Mesendoderm (in vitro differentiated cells): ENCODE measurements at places on chromosomes 11 and 22.

DNA sequence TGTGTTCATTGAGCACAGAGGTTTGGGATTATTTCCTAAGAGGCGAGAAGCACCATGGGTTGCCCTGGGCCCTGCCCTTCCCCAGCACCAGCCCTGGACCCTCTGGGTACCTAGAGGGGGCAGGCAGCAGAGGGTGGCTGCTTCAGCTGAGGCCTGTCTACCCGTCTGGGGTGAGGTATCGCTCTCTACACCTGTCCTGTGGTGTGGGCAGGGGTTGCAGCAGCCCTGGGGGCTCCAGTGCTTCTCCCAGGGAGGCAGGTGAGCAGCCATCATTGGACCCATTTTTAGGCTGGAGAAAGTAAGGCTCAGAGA lies 15.6 kb downstream of the PRDM11 start:
- DNase-seq: no peak

DNA sequence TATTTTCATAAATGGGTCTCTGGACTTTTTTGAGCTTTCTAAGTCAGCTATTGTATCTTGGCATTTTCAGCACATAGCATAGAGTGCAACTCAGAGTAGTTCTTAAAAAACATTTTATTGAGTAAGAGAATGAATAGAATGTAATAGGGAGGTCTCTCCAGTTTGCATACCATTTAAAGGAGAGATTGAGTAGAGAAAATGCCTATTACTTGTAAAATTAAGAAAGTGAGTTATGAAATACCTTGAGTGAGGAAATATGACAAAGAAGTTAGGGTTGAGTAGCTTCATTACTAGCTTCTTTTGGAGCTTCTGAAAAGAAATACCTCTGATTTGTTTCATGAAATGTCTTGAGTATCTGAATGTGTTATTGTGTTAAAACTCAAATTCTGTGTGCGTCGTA lies 140.0 kb downstream of the AASDHPPT start:
- DNase-seq: no peak

DNA sequence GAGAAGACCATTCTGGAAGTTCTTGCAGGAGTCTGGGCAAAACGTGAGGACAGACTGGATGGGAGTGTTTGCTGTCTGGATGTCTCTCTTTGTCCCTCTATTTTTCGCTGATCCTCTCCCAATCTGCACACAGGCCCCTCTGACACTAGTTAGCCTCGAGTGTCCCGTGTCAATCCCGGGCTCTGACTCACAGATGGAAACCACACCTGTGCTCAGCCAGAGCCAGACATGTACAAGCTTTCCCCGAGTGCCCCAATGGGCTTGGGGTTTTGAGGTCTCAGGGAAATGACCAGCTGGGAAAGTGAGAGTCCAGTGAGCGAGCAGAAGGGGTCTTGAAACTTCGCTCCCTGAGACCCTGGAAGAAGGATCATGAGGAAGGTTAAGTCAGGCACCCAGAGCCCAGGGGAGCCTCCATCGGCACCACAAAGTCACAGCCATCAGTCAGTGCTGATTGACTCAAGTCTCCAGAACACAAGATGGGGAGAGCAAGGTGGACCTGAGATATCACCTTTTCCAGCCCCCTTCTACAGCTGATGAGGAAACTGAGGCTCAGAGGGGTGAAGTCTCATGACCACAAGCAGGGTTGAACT lies 13.9 kb downstream of the APOL2 start:
- DNase-seq: no peak

DNA sequence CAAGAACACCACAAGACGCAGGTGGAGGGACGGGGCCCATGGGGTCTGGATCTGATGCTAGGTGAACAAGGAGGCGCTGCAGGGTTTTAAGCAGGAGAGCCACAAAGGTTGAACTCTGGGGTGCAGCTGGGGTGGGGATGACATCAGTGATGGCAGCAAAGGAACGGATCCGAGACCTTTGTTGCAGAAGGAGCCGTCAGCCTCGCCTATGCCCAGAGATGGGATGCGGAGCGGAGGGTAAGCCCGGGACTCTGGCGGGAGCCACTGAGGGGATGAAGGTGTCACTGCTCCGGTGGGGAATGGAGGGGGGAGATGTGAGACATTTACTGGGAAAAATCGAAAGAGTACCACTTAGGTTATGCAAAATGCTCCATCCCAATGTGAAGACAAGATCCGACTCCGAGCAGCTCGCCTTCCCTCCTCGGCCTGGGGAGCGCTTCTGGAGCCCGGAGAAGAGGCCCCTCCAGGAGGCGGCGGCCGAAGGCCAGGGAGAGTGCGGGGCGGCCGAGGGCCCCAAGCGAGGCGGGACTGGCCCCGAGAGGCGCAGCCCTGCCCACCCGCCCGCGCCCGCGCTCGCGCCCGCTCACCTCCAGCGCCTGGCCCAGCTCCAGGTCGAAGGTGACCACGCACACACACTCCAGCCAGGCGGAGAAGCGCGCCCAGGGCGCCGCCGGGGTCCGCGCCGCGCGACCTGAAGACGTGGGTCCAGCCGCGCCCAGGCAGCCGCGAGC lies 422 bp downstream of the DENND6B start:
- DNase-seq: no peak

- DNase-seq: no peak
These were observed 24.4 kb downstream of the MRGPRG start for GRCh38 chr11:3194016-3194816.

DNA sequence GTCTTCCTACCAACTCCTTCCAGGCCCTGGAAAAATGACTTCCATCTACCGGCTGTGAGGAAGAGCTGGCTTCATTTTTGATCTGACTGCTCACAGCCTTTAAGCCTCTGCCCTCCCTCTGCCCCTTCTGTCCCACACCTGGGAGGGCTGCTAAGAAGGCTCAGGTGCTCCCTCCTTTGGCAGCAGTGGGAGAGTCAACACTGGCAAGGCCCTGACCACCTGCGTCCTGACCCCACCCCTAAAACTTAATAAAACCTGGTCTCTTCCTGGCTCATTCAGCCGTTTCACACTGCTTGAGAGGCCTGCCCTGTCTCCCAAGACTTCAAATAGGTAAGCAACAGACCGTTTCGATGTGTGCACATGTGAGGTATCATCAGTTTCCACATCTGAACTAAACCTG lies 52.1 kb upstream of the NFRKB start:
- peak; percentile 42 for DNase-seq

DNA sequence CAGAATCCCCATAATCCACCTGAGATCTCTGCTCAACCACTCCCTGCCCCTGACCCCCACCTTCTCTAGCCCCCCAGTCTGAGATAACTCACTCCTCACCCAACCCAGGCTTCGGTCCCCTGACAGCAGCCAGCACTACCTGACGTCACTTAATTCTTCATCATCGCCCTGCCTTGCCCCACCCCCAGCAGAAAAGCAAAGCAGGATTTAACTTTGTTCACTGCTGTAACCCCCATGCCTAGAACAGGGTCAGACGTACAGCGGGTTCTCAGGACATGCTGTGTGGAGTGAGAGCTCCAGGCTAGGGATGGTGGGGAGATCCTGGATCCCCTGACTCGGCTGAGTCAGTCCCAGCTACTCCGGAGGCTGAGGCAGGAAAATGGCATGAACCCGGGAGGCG lies 45.8 kb downstream of the ELFN2 start:
- DNase-seq: no peak

DNA sequence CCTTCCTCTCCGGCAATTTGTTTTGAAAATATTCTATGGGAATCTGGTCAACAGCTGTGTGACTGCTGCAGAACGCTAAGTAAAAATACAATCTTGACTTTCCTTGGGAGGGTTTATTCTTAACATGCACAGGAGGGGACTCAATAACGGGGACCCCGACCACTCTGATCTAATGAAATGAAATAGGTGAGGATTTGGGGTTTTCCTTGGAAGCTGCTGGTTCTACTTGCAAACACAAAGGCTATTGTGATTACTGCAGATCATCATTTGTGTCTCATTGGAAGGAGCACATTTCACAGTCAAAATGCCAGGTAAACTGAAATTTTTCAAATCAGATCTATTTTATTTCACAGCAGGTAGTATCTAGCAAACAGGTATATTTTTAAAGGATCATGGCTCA lies 366.1 kb downstream of the SHANK2 start:
- DNase-seq: no peak

DNA sequence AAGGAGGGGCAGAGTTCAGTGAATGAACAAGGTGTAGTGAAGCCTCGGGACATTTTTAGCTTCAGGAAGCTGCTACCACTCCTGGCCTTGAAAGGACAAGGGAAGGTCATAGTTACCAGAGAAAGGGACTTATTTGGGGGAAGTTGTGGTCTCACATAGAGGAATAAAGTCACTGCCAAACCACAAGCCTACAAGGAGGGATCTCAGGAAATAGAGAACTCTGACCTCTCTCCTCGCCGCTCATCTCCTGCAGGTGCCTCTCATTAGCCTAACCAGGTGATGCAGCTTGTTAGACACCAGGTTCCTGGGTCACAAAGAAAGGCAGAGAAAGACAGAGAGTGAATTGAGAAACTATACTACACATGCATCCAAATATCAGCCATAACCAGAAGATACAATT lies 14.3 kb upstream of the TOLLIP start:
- DNase-seq: no peak

DNA sequence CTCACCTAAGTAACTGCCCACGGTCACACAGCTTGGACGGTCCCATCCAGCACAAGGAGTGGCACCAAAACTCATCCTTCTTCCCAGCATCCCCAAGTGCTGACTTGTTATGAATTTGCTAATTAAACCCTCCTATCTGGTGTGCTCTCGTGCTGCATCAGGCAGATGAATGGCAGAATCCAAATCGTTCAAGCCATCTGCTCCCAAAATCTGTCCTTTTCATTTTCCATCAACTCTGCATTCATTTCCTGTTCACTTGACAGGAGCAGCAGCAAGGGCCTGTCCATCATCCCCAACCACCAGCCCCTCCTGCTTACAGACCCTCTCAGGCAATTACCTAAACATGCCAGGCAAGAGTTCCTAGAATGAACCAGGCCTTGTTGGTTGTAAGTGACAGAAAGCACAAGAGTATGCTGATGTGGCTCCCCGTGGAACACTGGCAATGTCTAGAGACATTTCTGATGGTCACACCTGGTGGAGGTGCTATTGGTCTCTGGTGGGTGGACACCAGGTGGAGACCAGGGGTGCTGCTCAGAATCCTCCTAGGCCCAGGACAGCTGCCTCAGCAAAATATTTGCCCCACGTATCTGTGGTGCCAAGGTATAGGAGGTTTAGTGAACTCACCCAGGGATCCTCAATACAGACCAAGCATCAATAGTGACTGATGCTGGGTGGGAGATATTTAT lies 832.5 kb downstream of the TBC1D22A start:
- no peak for DNase-seq

GRCh38 chr11:44949160-44950030 lies 1.3 kb downstream of the TP53I11 start:
- peak; percentile 85 for DNase-seq

DNA sequence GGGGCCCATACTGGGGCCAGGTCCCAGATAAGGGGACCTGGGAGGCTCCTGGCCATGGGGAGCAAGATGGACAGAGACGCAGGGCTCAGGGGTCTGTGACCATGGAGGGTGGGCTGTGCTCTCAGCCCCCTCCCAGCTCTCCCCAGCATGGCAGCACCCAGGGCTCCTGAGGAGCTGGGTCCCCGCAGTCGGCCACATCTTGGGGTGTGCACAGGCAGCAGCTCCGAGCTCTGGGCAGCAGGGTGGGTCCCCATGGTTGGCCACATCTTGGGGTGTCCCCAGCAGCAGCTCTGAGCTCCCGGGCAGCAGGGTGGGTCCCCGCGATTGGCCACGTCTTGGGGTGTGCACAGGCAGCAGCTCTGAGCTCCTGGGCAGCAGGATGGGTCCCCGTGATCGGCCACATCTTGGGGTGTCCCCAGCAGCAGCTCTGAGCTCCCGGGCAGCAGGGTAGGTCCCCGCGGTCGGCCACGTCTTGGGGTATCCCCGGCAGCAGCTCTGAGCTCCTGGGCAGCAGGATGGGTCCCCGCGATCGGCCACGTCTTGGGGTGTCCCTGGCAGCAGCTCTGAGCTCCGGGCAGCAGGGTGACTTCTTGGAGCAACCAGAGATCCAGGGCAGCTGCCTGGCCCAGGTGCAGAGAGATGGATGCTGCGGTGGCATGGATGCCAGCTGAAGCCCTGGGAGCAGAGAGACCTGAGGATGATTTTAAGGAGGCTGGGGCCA lies 18.3 kb upstream of the MUC5B start:
- DNase-seq: no peak

- no peak for DNase-seq
These were observed 130.5 kb upstream of the ANO3 start for GRCh38 chr11:26201411-26201810.
